ENCODE measurements at places on chromosomes 7 and 10. TPM values are rescaled to one million over a fixed set of nuclear protein-coding genes. Genes with fewer than 3 reads are reported as not detected.

DNA sequence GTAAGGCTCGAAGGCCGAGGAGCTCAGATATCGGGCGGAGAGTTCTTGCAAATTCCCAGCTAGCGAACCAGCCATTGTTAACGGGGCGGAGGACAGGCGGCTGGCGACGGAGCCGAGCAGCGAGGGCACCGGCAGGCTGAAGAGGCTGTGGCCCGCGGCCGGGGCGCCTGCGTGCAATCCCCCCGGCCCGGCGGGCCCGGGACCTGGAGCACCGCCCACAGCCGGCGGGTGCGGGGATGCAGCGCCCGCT, 4.1 kb downstream of the VAX1 start:
- no peak for DNase-seq

DNA sequence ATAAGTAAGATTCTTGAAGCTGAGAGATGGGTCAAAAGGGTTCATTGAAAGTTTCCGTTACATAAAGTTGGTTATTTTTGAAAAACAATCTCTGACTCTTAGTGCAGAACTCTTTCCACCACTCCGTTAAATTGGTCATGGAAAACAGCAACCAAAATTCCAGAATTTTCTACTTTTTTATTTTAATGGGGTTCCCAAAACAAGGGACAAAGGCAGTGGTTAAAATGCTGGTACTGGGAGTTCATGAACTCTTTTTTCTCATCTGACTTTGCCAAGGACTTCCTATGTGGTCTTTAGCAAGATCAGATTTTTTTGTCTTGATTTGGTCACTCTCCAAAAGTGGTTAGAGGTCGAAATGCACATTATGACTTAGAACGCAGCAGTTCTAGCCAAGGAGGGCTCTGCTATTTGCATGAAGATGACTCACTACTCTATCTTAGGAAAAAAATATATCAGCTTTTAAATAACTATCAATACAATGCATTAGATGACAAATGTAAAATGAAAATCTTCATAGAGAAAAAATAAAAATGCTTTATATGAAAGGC, 145.7 kb downstream of the REEP3 start:
- peak; percentile 86 for DNase-seq

Gene PRTFDC1
- 22.5 TPM for total RNA-seq

- DNase-seq = no peak
Observed at GRCh38 chr10:63608511-63608910, 87.3 kb downstream of the REEP3 start.

DNA sequence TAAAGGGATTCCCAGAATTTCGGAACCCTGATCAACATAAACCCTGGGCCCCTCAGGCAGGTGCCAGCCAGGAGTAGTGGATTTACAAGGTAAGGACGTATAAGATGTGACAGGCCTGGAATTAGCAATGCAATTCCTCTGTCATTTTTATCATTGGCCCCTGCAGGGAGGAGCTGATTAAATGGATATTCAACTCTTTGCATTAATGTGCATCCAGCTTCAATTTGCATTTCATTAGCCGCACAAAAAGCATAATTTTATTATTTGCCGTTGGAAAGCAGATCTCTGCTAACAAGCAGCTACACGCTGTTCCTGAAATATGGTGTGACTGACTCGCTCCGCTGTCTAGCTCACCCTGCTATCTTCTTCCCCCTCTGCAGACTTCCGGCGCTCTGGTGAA, 195.8 kb downstream of the RPS24 start:
- no peak for DNase-seq

Gene PTF1A
- total RNA-seq = not detected

- DNase-seq = no peak
Observed at GRCh38 chr10:78728176-78728575, 340.6 kb upstream of the ZMIZ1 start.

- no peak for DNase-seq
Observed at GRCh38 chr7:30556840-30557239, 37.8 kb upstream of the GARS1 start.

DNA sequence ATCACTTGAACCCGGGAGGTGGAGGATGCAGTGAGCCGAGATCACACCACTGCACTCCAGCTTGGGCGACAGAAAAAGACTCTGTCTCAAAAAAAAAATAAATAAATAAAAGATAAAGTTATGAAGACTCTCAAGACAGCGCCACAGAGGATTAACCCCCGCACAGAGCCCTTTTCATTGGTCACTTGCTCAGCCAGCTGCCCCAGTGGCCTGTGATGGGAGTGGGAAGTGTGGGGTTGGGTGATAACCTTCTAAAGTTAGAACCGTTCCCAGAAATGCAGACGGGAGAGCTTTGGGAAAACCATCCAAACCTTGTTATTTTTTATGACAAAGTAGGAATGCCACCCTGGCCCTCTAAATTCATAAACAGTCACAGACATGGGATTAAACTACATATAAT, 57.4 kb downstream of the PARP12 start:
- no peak for DNase-seq

DNA sequence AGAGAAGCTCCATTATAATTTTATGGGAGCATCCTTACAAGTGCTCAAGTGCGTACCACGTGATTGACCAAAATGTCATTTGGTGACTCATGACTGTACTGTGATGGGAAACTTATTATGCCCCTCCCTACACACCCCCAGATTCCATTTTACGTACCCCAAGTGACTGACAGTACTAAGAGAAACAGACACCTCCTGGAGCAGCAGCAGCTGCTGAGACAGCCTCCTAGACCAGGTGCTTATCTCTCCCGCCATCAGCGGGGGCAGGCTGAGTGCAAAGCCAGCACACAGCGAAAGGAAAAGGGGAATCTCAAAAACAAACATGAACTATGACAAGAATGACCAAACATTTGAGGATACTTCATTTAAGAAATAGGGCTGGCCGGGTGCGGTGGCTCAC, 4.2 kb upstream of the ADAM12 start:
- DNase-seq = no peak

DNA sequence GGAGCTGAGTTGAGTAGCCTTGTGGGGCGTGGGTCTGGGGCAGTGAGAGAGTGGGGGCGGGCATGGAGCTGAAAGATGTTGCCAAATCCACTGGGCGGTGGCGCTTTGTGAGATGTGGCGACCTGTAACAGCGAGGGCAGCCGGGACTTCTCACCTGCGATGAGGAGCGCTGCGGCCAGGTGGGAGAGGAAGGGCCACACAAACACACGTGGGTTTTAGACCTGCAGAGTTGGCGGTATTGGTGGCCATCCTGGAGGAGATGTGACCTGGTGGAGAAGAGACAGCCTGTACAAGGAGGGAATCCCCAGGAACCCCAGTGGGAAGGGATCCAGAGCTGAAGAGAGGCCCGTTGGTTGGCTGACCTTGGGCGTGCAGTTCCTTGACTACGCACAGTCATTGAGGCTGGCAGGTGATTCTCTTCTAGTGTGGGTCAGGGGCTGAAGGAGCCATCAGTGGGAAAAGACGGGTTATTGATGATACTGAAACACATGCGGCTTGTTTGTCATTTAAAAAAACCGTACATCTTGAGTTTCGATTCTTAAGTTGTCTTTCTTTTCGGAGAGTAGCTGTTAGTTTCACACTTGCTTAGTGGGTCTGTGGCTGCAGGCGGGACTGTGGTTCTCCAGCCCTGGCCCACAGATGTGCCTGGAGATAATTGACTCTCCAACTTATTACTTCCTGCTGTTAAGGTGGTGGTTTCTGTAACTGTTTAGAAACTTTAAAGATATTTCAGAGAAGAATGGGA, 2.4 kb downstream of the CHST12 start:
- DNase-seq = no peak

DNA sequence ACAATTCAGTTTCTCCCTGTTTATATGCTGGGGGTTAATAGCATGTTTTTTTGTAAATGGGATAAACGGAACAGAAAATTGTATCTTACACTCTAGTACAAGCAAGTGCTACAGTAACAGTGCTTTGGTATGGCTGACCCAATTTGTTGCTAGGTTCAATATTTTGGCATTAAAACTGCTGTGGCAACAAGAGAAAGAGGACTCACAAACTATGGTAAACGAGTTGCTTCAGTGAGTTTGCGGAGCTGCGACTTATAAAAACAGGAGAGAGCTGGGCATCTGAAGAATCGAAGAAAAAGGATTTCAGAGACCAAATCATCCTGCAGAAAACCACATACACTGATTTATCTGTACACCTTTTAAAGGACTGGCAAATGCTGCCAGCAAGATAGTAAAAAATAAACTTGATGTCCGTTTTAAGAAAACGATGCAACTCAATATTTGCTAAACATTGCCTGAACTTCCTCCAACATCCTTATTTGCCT, 2.2 kb downstream of the GLUD1 start:
- no peak for DNase-seq

DNA sequence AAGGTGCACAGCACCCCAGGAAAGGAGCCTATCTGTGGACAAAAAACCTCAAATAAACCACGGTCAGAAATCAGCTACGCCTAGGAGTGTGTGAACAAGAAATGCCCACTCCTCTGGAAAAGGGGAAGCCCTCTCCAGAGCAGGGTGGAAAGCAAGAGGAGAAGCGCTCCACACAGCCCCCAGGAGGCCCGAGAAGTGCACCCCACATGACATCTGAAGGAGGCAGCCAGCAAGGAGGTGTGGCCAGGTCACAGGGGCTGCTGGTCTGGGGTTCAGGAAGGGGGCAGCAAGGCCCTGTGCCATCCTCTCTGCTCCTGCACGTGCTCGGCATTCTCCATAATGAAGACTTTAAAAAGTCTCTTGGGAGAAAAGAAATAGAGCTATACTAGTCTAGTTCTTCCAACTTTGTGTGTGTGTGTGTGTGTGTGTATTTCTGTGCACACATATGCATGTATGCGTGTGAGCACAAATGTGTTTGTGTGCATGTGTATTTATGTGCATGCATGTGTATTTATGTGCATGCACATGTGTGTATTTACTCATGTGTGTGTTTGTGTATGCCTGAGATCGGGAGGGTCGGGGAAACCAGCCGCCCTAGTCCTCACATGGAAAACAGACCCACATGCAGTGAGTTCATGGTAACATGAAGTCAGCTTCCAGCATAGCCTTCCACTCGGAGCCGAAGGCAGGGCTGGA, 76.5 kb downstream of the TNS3 start:
- DNase-seq = no peak
